Bronchial smooth muscle cell (primary cell): ENCODE measurements at places on chromosomes 1 and 21. TPM values are rescaled to one million over a fixed set of nuclear protein-coding genes. Genes with fewer than 3 reads are reported as not detected.

Gene SFN
- 0.47 and 1.8 TPM in 2 replicates for total RNA-seq

Gene CFHR1
- 0.16 and 0.26 TPM in 2 replicates for total RNA-seq

Gene CHI3L1
- total RNA-seq: 1.1 and 4.4 TPM in 2 replicates

Gene CCDC181
- 0.34 and 0.47 TPM in 2 replicates for total RNA-seq

Gene SLAMF8
- not detected in 2 replicates for total RNA-seq

Gene POTED
- not detected in 2 replicates for total RNA-seq

Gene LCE1A
- total RNA-seq: not detected in 2 replicates

Gene RNF186
- not detected in 2 replicates for total RNA-seq

Gene LCE1C
- not detected in 2 replicates for total RNA-seq

Gene NUF2
- total RNA-seq: 0.09 and 1.6 TPM in 2 replicates

Gene C1orf87
- not detected in 2 replicates for total RNA-seq

Gene FMO5
- 1.9 and 2.9 TPM in 2 replicates for total RNA-seq

Gene VASH2
- total RNA-seq: 1.1 and 3.7 TPM in 2 replicates
